ENCODE measurements at places on chromosomes 1 and 21.

DNA sequence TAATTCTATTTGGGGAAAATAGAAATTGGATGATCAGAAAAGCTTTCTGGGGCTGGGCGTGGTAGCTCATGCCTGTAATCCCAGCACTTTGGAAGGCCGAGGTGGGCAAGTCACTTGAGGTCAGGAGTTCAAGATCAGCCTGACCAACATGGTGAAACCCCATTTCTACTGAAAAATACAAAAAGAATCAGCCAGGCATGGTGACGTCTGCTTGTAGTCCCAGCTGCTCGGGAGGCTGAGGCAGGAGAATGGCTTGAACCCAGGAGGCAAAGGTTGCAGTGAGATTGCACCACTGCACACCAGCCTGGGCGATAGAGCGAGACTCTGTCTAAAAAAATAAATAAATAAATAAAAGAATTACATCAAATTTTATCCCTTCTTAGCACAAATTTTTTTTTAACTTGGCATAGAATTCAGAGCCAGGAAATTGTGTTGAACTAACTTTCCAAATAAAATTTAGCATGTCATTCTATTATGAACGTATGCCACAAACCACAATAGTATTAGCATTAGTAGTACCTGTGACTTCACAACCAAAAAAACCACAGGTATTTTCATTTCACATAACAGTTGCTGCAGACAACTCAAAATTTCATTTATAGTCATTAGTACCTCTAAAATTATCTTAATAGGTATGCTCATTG is 4.5 kb upstream of the ANKRD13C start:
- no peak for DNase-seq

DNA sequence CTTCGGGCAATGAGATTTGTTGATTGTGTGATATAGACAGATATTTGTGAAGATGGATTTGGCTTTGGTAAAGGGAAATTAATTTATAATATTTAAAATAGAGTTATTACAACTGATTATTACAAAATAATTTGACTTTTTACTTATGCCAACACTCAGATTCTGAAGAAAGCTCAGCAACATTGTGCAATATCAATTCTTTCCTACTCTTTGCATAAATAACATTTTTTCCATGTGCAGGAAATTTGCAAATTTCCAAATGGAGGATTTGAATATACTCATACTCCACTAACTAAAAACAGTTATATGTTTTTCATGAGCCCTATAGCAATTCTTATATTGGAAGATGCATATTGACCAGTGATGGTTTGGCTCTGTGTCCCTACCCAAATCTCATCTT is 676.4 kb upstream of the ADAMTS5 start:
- no peak for DNase-seq

GRCh38 chr1:31694964-31695313 is 8.9 kb downstream of the COL16A1 start:
- no peak for DNase-seq

DNA sequence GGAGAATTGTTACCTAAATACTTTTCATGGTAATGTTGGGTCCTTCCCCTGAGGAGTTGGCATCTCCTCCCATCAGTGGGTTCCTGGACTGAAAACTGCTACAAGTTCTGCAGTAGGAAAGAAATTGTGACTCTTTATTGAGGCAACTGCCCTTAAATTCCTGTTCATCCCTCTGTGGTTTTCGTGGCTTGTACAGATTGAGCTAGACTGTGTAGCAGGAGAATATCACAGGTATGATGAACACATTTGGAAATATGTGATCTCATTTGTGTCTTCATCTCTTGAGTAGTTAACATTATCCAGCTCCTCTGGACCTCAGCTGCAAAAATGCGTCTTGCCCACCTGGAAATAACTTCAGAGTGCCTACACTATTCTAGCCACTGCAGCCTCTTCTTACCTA is 390.6 kb downstream of the PTPRC start:
- no peak for DNase-seq

DNA sequence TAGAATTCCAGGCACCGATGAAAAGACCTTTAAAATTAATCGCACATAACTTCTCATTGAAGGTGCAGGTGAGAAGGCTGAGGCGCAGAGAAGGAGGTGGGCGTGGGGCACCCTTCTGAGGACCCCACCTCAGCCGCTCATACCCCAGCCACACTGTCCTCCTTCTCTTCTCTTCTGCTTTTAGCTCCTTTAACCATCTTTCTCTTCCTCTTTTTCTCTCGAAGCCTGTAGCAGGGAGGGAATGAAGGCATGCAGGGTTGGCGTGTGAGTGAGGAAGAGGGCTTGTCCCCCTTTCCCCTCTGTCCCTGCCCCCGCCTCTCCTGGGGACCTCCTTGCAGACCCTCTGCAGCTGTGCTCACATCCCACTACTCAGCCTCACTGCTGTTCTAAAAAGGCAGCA is 57.8 kb upstream of the CACNA1E start:
- no peak for DNase-seq

GRCh38 chr1:184150776-184151531 is 99.4 kb downstream of the TSEN15 start:
- DNase-seq, result no peak

Data from NCI-H146 (cell line).